ENCODE measurements at places on chromosomes 5 and 9.

DNA sequence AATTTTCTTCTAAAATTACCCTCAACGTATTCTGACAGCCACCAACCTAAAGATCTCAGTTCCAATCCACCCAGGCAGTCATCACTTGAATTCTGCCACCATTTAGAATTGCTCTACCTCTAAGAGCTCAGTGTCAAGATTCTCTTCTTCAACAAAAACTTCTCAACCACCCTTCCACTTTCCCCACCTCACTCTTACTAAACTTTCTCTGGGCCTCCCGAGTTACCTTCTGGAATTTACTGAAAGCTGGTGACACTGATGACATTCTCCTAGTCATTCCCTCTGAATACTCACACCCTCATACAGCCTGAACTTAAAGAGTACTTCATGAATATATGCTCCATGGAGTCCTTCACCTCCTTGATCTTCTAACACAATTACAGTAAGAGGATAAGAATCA is 209.5 kb downstream of the TSSK1B start:
- no peak for DNase-seq

DNA sequence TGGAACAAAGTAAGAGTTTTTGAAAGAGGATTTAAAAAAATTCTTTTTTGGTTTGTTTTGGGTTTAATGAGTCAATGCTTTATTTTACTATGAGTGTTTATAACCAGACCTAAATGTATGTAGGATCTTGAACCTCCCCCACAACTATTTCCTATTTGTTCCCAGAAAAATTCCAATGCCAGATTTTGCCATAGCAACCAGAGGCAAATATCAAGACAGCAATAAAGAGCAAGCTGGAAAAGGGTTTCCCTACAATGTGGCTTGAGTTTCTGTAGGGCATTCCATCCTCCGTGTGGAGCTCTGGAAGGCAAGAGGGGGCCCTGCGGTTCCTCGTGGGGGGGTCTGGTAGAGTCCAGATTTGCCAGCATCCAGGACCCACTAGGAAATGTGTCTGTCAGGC is 27.8 kb upstream of the GDNF start:
- DNase-seq: no peak

- DNase-seq: no peak
Observed at GRCh38 chr5:142246258-142246657, 78.6 kb downstream of the SPRY4 start.

DNA sequence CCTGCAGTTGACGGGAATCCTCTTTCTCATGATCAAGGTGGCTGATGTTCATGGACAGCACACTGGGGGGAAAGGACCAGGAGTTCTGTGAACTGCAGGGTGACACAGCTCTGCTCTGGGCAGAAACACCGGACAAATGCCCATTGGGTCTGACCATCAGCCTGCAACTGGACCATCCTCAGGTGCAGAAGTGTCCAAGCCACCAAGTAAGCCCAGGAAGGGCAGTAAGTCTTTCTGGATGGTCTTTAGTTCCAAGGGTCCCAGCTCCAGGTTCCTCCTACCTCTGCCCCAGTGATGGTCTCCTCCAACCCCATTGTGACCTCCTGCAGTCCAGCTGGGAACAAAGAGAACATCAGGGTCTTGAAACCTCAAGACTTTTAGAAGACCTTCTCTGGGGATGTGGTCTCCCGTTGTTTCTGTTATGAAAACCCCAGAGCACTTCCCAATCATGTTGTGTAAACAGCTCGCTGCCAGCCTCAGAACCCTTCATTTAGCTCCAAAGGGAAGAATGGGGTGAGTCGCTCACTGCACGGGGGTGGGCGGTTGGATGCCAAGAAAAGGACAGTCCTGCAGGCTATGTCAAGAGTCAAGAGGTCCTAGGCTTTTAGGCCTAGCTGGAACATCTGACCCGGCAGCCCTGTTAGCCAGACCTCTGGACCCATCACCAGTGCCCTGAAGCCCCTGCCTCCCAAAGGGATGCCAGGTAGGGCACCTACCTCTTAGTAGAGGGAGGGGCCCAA is 41.8 kb upstream of the TCF7 start:
- DNase-seq: no peak

- DNase-seq: no peak
Observed at GRCh38 chr9:23850242-23850689, 24.2 kb upstream of the ELAVL2 start.

DNA sequence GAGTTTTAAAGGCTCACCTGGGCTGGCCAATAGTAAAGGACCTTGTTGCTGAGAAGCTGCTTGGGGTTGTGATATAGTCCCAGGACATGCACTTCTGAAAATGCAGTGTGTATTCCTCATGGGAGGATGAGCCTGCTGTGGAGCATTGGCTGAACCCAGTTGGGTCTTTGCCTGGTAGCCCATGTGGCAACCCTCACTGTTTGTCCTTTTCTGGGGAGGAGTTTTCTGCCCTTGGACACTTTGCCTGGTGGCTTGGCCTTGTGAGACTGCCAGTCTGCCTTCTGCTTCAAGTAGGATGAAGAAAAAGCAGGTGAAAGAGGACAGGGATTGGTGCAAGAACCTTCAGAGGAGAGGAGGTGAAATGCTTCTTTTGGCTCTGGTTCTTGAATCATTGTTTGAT is 4.0 kb downstream of the TENT4A start:
- DNase-seq: no peak

DNA sequence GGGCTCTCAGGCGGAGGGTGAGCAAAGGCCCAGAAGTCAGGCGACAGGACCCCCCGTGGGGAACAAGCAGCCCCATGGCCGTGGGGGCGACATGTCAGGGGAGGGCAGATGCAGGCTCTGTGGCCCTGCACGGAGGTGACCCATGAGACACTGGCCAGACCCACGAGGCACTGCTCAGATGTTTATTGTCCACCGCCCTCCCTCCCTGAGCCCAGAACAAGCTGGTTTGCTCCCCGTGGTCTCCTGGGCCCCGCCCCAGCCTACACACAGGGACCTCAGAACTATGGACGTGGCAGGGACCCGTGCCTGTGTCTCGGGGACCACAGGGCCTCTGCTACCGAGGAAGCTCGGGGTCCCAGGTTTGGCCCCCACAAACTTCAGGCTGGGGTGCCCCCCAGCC is 1.9 kb downstream of the FUT7 start:
- no peak for DNase-seq

- DNase-seq: no peak
Observed at GRCh38 chr5:174145821-174146220, 100.3 kb downstream of the NSG2 start.

GRCh38 chr5:41951224-41951623 is 26.1 kb downstream of the FBXO4 start:
- no peak for DNase-seq

DNA sequence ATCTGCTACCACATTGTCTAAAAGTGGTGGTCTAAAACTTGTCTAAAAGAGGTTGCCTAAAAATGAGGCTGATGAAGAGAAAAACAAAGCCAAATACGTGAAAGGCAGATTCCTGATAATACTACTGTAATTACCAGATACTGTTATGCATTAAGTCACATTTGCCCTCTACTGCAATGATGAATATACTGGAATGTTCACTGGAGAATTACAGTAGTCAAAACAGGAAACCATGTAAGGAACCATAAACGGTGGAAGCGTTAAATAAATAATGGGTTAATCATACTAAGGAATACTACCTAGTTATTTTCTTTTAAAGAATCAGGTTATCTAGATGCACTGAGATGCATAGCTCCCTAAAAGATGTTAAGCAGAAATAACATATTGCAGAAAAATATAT is 201.3 kb downstream of the MCTP1 start:
- DNase-seq: no peak

- no peak for DNase-seq
Observed at GRCh38 chr9:88661759-88662158, 126.8 kb downstream of the NXNL2 start.

DNA sequence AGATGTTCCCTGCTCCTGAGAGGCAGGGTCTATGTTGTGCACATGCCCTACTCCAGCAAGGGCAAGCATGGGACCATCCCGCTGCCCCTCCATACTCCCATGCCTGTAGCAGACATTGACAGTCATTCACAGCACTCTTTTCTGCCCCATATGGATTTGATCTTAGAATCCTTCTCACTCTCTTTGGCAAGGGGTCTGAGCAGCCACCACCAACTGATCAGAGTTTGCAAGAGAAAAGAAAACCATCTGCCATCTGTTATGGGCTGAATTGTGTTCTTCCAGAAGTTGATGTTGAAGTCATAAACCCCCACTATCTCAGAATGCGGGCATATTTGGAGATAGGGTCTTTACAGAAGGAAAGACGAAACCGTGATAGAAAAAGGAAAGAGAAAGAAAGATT is 315.1 kb upstream of the CLINT1 start:
- no peak for DNase-seq

- DNase-seq: no peak
Observed at GRCh38 chr5:54673523-54674225, 156.1 kb downstream of the SNX18 start.

- DNase-seq: no peak
Observed at GRCh38 chr5:138275379-138275782, 960 bp upstream of the GFRA3 start.

- no peak for DNase-seq
Observed at GRCh38 chr5:130286971-130287370, 382.7 kb downstream of the CHSY3 start.

GRCh38 chr5:150443242-150444075 is 6.1 kb downstream of the RPS14 start:
- DNase-seq: no peak

GRCh38 chr5:137470921-137471220 is 28.3 kb downstream of the SPOCK1 start:
- no peak for DNase-seq

GRCh38 chr5:56580864-56581263 is 234.5 kb upstream of the MAP3K1 start:
- DNase-seq: no peak

DNA sequence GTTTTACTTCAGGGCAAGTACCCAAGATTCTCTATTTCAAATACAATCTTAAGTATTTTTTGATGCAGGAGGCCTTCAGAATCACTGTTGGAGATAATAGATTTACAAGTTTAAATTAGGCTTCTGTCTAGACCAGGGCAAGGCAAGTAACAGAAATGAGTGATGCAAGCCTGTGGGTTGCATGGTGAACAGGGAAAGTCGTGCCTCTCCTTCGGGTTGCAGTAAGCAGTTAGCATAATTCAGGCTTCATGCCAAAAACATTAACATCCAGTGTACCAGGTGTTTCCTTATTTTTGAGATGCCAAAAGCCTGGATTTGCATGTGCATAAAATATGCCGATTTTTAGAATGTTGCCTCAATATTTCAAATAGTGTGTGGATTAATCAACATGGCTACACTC is 369.0 kb downstream of the CAAP1 start:
- DNase-seq: no peak

DNA sequence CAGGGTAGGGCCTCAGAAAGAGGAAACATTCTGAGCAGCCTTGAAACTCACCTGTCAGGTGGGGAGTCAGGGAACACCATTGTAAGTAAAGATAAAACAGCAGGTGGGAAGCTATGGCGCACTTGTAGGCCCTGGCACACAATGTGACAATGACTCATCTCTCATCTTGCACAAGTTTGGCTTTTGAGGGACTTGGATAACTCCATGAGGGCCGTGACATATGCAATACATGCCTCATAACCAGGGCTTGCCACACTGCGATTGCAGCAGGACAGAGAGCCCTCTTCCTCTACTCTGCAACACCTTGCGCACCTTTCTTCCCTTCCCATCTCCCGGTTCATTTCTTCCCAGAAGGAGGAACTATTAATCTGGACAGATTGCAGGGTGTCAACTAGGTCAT is 144.9 kb downstream of the CEP120 start:
- no peak for DNase-seq

GRCh38 chr5:5326115-5326758 is 96.2 kb upstream of the ICE1 start:
- no peak for DNase-seq

DNA sequence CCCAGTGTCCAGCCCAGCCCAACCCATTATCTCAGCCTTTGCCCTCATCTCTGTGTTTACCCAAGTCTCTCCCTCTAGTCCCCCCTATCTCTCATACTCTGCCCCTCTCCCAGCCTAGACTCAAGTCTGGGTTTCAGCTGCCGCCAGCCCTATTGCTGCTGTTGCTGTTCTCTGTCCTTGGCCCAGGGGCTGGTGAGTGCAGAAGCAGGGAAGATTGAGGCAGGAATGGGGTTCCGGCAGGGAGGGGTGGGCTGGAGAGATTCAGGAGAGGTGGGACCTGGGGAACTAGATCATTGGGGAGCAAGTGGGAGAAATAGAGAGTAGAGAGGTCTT is 702 bp downstream of the TMEM8B start:
- no peak for DNase-seq

GRCh38 chr5:111731638-111732037 is 25.4 kb downstream of the NREP start:
- no peak for DNase-seq

DNA sequence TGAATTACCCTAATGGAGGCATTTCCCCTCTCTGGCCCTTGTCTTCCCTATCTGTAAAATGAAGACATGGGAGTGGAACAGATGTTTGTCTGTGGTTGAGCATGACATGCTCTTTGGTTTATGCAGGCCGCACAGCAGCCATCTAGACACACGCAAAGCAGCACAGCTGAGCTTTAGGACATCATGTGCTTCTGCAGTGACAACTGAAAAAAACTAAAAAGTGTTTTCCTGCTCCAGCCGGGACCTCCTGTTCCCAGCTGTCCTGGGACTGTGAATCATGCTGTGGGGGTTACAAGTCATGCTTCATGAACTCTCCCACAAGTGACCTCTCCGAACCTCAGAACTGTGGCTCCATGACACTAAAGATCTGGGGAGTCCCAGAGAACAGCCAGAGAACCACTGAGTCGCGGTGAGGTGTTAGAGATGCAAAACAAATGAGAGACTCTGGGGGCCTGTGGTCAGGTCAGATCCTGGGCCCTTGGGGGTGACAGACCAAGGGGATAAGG is 1.7 kb downstream of the SMIM3 start:
- DNase-seq: no peak

GRCh38 chr5:141691286-141691866 is 9.3 kb upstream of the ARAP3 start:
- DNase-seq: no peak

DNA sequence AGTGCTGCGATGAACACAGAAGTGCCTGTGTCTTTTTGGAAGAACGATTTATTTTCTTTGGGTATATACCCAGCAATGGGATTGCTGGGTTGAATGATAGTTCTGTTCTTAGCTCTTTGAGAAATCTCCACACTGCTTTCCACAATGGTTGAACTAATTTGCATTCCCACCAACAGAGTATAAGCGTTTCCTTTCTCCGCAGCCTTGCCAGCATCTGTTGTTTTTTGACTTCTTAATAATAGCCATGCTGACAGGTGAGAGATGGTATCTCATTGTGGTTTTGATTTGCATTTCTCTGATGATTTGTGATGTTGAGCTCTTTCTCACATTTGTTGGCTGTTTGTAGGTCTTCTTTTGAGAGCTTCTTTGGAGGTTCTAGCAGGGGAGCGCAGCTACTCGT is 134.6 kb downstream of the TENT4A start:
- DNase-seq: no peak

DNA sequence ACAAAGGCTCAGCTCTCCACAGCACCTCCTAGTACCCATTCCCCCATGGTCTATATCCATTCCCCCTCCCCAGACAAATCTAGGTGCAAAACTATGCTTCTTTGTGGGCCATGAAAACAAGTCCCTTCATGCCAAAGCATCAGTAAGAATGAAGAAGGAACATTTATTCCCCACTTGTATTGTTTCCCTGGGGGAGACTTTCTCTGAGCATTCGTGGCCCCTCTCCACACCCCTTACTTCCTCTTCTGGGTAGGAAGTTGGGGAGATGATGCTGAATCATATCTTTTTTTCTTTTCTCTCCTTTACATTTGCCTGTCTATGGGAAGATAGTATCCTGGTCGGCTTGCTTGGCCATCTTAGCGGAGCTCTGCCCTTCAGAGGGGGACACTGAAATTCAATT is 246.8 kb downstream of the NSG2 start:
- DNase-seq: no peak

GRCh38 chr9:79610791-79611614 is 39.2 kb downstream of the TLE4 start:
- no peak for DNase-seq

GRCh38 chr9:89536145-89536574 is 38.2 kb upstream of the SEMA4D start:
- DNase-seq: no peak
